Panc1 (cell line): ENCODE measurements at places on chromosomes 2 and 18. TPM values are rescaled to one million over a fixed set of nuclear protein-coding genes. Genes with fewer than 3 reads are reported as not detected.

GRCh38 chr2:68420254-68420910 lies 46.7 kb downstream of the FBXO48 start:
- no peak overlapping the region for H3K27ac ChIP-seq
- no peaks in the 10 kb centered on the region for H3K36me3 ChIP-seq
- H3K4me1 ChIP-seq = no peaks in the 10 kb centered on the region
- DNase-seq = no peak
- H3K4me3 ChIP-seq = no peak overlapping the region
- peaks cover 2% of the 10 kb centered on the region; the same call in 1 of the 2 replicates for H3K27me3 ChIP-seq

STARD6 gene
- total RNA-seq = not detected

GRCh38 chr18:50350699-50351098 lies 24.1 kb upstream of the SKA1 start:
- no peaks in the 10 kb centered on the region for H3K36me3 ChIP-seq
- H3K4me3 ChIP-seq = no peak overlapping the region
- peaks cover 15% of the 10 kb centered on the region for H3K27me3 ChIP-seq
- no peak for DNase-seq
- H3K4me1 ChIP-seq = no peaks in the 10 kb centered on the region

SERPINB5 gene
- total RNA-seq = not detected

DNA sequence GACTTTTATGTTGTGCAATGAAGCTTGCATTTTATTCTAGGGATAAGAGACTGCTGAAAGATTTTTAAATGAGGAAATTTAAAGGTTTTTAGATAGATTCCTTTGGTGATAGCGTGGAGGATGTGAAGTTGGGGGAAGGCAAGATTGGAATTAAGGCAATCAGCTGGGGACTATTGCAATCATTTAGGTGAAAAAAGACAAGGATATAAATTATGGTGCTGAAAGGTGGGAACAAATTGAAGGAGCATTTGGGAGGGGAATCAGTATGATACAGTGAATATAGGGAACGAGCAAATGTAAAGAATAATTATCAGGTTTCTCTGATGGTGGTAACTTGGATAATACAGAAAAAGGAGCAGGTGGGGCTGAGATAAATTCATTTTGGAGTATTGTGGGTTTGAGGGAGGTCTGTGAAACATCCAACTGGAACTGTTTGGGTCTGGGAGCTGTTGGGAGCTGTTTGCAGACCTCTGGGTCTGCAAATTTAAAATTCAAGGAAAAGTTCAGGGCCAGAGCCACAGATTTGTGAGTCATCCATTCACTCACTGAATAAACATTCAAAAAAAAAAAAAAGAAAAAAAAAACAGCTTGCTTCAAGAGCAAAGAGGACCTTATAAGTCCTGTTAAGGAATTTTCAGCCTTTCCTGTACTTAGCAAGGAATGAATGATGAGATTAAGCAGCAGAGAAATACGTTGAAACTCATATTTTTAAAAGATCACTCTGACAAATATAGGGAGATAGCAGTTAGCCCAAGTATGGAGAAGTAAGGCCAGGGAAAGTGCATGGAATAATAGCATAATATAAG lies 257.5 kb upstream of the FN1 start:
- no peaks in the 10 kb centered on the region for H3K27me3 ChIP-seq
- H3K4me1 ChIP-seq = no peaks in the 10 kb centered on the region
- no peaks in the 10 kb centered on the region for H3K36me3 ChIP-seq
- no peak overlapping the region for H3K27ac ChIP-seq

GRCh38 chr2:70797506-70797905 lies 7.1 kb upstream of the FIGLA start:
- H3K36me3 ChIP-seq = no peaks in the 10 kb centered on the region
- H3K4me1 ChIP-seq = no peaks in the 10 kb centered on the region
- no peak overlapping the region for H3K27ac ChIP-seq

- peaks cover under 1% of the 10 kb centered on the region for H3K27me3 ChIP-seq
- no peak overlapping the region for H3K27ac ChIP-seq
- H3K4me3 ChIP-seq = no peak overlapping the region
- no peaks in the 10 kb centered on the region for H3K36me3 ChIP-seq
- no peak for DNase-seq
- H3K4me1 ChIP-seq = no peaks in the 10 kb centered on the region
These were observed 439.5 kb downstream of the ZNF516 start for GRCh38 chr18:76055578-76055977.

GRCh38 chr2:44102790-44103562 lies 65.7 kb upstream of the PPM1B start:
- no peak for DNase-seq
- H3K4me3 ChIP-seq = no peak overlapping the region
- no peaks in the 10 kb centered on the region for H3K27me3 ChIP-seq
- H3K4me1 ChIP-seq = no peaks in the 10 kb centered on the region
- no peak overlapping the region for H3K27ac ChIP-seq

ADAM23 gene
- total RNA-seq = 0.18 TPM

CGREF1 gene
- 10.1 TPM for total RNA-seq

DNA sequence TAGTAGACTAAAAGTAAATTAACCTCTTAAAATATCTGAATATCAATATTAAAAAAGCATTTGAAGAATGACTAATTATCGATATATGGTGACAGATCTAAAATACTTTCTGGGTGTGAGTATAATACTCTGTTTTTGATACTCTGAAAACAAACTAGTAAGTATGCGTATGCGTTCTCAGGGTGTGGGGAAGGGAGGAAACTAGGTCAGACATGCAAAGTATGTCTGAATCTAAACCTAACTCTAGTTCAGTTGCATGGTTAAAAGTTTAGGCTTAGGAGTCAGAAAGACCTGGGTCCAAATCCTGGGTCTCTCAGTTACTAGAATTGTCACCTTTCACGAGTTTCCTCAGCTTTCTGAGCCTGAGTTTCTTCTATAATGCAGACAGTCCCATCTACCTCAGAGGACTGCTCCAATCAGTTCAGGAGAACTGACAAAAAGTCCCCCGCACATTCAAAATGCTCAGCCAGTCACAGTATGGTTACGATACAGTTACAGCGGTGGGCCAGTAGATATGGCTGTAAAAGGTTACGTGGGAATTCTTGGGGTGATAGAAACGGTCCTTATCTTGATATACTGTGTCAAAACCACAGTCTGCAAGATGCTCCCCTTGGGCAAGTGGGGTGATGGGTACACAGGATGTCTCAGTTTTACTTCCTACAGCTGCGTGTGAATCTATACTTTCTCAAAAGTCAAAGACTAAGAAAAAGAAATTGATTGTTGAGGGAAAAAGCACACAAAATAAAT lies 29.2 kb downstream of the UNC50 start:
- H3K36me3 ChIP-seq = no peaks in the 10 kb centered on the region
- no peak for DNase-seq
- no peak overlapping the region for H3K4me3 ChIP-seq
- peaks cover 2% of the 10 kb centered on the region; the same call in 1 of the 2 replicates for H3K27me3 ChIP-seq

DNA sequence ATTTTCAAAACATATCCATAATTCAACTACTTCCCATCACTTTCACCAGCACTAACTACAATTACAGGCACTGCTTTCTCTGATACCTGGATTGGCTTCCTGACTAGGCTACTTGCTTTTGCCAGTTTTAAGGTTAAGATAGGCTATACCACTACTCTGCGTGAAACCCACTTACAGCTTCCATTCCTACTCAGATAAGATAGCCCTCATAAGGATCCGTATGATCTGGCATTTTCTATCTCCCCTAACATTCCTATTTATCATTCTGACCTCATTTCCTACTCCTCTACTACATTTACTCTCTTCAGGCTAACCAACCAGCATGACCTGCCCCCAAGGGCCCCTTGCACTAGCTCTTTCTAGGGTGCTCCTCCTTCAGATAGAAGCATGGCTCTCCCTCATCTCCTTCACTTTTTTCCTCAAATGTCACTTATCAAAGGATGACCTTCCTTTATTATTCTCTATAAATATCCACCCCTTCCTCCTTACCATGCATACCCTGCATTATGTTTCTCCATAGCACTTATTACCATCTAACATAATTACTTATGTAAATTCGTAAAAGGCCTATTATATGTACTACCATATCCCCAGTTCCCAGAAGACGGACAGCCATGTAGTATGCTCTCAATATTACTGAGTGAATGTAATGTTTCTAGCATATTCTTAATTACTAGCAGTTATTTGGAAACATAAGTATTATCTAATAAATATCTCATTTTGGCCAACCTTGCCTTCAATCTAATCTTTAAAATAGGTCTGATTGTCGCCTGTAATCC lies 4.4 kb downstream of the TIA1 start:
- no peak overlapping the region for H3K27ac ChIP-seq
- no peak overlapping the region for H3K4me3 ChIP-seq
- H3K4me1 ChIP-seq = peaks cover 9% of the 10 kb centered on the region; the same call in 1 of the 2 replicates

DNA sequence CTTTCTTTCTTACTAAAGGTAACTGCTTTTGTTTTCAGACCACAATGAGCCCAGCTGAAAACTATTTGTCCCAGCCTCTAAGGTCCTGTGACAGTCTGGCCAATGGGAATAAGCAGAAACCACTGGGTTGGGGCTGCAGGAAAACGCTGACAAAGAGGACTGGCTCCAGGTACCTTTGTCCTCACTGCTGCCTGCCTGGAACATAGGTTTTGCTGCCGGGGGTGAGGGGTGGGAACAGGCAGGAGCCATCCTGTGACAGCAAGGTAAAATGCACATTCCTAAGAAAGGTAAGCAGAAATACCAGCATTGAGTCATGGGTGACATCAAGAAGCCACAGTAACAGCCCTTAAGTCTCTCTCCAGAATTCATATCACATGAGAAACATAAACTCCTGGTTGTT lies 21.6 kb downstream of the PTPN2 start:
- no peak for DNase-seq
- no peak overlapping the region for H3K4me3 ChIP-seq
- no peaks in the 10 kb centered on the region for H3K4me1 ChIP-seq
- no peaks in the 10 kb centered on the region for H3K27me3 ChIP-seq

- no peak for DNase-seq
- peaks cover 8% of the 10 kb centered on the region; the same call in 1 of the 2 replicates for H3K4me1 ChIP-seq
- H3K27ac ChIP-seq = no peak overlapping the region
- H3K4me3 ChIP-seq = no peak overlapping the region
These were observed 7.6 kb downstream of the HIBCH start for GRCh38 chr2:190311893-190312634.

DNA sequence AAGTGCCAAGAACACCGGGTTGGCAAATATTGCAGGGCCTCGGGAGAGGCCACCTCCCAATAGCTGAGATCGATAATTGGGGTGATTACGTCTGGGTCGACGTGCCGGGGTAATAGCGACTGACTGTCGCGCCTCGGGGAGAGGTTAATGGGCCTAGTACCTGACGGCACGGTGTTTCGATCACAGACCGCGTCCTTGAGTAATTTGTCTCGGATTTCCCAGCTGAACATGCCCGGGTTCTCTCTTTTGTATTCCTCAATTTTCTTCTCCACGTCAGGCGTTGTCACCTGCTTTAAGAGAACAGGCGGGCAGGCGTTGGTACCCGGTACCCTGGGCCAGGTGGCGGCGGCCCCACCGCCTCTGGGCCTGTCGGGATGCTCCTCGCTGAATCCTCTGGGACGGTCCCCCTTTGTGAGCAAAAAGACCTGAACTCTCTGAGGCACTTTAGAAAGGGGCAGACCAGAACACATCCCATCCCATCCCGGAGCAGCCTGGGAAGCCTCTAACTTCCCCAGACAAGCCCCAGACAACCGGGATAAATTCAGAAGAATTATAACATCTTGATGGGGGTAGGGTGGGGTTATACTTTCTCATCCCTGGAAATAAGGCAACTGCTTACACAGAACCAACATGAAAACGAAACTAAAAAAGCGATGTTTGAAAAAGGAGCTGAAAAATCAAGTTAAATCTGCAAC lies 3.3 kb downstream of the PAX3 start:
- no peak overlapping the region for H3K27ac ChIP-seq
- peak overlapping the region; percentile 48 for H3K4me3 ChIP-seq
- H3K27me3 ChIP-seq = peaks cover 8% of the 10 kb centered on the region; the same call in 1 of the 2 replicates

DNA sequence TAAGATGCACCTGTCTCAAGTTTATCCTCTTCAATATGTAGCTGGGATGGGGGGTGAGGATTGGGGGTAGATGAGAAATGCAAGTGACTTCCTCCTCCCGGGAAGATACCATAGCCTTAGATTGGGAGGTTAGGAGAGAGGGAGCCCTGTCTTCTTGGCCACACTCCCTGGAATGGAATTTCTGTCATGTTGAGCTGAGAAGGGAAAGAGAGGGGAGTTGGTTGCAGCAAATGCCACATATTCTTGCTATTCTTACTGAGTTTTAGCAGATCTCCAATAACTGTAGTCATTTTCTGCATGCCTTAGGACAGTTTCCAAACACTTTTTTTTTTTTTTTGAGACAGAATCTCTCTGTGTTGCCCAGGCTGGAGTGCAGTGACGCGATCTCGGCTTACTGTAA lies 35.9 kb downstream of the TAF4B start:
- DNase-seq = no peak

RAX gene
- total RNA-seq = not detected

NTSR2 gene
- 0.15 TPM for total RNA-seq

DNA sequence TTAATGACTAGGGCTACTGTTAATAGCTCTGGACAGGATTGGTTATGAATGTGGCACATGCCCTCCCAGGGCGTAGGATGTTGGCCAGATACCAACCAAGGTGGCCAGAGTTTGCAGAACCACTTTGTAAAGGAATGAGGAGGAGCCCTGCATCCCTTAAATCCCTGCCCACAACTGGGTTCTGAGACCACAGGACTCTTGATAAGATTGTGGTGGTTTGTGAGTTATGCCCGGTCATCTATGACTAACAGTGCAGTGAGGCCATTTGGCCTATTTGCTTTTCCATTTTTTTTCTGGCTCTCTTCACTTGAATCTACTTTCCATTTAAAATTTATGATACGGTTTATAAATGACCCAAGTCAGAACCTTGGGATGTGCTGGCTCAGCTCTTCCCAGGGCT lies 294.5 kb downstream of the PRKCE start:
- no peak for DNase-seq
- H3K27me3 ChIP-seq = no peaks in the 10 kb centered on the region
- H3K27ac ChIP-seq = no peak overlapping the region; the same call in 1 of the 2 replicates
- H3K4me1 ChIP-seq = peaks cover 24% of the 10 kb centered on the region
- no peaks in the 10 kb centered on the region for H3K36me3 ChIP-seq

CYRIA gene
- total RNA-seq = 0.13 TPM

DNA sequence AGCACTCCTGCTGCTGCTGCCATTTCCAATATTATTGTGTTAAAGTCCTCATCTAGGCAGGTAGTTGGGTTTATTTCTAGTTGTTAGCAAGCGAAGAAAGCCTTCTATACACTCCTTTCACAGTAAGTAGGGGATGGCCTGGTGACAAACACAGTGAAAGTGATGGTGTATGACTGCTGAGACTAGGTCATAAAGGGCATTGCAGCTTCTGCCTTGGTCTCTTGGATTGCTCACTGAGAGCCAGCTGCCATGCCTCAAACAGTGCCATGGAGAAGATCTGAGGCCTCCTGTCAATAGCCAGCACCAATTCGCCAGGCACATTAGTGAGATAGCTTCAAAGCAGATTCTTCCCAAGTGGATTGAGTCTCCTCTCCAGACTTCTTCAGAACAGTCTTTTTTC lies 27.6 kb upstream of the MSTN start:
- H3K27ac ChIP-seq = no peak overlapping the region
- no peak for DNase-seq
- no peaks in the 10 kb centered on the region for H3K4me1 ChIP-seq
- H3K27me3 ChIP-seq = no peaks in the 10 kb centered on the region

DNA sequence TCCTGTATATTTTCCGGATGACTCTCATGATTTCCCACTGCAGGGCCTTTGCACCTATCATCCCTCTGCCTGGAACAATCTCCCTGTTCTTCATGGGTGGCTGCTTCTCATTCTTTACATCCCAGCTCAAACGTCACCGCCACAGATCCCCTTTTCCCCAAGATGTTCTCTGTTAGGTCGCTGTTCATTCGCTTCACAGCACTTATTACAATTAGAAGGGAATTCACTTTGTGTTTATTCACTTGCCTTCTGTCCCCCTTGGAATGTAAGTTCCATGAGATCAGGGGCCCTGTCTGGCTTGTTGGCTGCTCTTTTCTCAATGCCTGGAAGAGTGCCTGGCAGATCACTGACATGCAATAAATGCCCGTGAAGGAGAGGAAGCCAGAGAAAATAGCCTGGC lies 106.7 kb downstream of the FOXI3 start:
- H3K4me3 ChIP-seq = no peak overlapping the region
- H3K36me3 ChIP-seq = no peaks in the 10 kb centered on the region
- DNase-seq = no peak
- peaks cover 4% of the 10 kb centered on the region; the same call in 1 of the 2 replicates for H3K4me1 ChIP-seq

CFC1 gene
- total RNA-seq = not detected
